G401 (cell line): ENCODE measurements at places on chromosomes 5 and 9. TPM values are rescaled to one million over a fixed set of nuclear protein-coding genes. Genes with fewer than 3 reads are reported as not detected.

Gene WWC1
- total RNA-seq = 37.0 and 46.3 TPM in 2 replicates

Gene LECT2
- not detected in 2 replicates for total RNA-seq

GRCh38 chr5:110807169-110807568, 68.4 kb downstream of the SLC25A46 start:
- no peak for DNase-seq

DNA sequence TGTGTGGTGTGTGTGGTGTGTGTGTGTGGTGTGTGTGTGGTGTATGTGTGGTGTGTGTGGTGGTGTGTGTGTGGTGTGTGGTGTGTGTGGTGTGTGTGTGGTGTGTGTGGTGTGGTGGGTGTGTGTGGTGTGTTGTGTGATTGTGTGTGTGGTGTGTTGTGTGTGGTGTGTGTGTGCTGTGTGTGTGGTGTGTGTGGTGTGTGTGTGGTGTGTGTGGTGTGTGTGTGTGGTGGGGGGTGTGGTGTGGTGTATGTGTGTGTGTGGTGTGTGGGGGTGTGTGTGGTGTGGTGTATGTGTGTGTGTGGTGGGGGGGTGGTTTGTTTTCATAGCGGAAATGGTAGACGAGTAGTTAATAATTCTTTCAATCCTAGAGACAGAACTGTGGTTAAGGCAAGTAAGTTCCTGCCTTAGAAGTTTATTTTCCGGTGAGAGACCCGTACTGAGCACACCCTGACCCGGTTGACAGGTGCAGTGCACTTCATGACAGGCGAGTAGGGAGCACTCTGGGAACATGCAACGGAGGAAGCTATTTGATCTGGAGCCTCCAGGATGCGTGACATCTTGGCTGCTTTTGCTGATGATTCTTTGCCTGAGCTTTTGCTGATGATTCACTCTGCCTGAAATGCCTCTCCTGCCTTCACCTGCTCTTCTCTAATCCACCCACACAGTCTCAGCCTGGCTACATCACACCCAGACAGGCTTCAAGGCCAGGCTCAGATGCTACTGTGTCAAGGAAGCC, 21.7 kb upstream of the FAT2 start:
- peak; percentile 68 for DNase-seq

Gene PCDHA1
- 0.03 TPM in 1 of 2 replicates, not detected in the other for total RNA-seq

Gene MYOZ3
- total RNA-seq = not detected in 2 replicates

Gene TAF11L12
- total RNA-seq = 0.10 and 0.31 TPM in 2 replicates
